ENCODE measurements at places on chromosomes 2 and 18.
A peak's percentile ranks its signal among the peaks of the same experiment; 100 is the strongest.

DNA sequence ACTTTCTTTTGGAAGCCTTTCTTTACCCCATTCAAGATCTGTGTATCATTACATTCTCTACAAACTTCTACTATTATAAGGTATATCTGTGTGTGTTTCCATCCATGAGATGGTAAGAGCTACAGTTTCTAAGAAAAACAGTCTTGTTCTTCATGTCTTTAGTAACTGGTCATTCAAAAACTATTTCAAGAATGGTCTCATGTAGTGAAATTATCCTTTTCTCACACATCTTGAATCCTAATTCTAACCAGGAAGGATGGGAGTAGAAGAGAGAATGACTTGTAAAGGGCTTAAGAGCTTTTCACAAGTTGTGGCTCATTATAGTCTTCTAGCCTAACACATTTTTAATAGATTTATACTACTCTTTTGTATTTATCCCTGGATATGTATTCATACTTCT is 47.3 kb downstream of the ROCK1 start:
- DNase-seq, result no peak

DNA sequence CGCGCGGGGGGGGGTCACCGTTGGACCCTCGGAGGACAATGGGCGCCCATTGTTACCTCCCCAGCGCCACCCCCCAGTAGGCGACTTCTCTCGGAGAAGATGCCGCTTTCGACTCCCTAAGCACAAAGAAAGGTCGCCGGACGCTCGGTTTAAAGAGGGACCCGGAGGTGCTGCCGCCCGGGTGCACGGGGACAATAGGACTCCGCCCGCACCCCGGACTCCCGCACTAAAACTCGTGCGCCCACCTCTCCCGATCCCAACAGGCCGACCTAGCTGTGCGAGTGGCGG is 318 bp upstream of the CDC42EP3 start:
- DNase-seq, result no peak

DNA sequence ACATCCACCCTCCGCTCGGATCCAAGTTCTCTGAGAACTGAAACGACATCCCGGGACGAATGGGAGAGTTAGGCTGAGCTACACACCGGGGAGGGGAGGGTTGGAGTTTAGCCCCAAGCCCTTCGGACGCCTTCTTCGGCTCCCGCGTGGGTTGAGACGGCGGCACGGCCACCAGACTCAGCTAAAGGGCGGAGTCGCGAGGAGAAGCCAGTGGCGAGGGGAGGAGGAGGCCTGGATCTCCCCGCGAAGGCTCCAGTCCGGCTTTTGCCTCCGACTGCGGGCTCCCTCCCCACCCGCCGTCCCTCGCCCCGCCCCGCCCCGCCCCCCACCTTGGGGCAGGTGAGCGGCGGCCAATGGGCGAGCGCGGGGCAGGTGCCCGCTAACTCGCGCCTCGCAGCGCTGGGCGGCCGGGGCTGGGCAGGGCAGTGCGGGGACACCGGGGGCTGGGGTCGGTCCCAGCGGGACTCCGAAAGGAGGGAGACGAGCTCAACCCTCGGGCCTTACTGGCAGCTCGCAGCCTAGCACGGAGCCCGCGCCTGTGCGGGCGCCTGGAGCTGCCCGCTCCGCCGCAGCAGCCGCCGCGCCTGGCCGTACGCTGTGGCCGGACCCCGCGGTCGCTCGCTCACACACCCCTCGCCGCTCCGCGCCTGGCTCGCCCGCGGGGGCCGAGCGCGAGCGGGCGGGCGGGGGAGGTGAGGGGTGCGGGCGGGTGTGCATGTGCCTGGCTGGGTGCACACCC is at the start of gene EMX1:
EMX1 (plus strand) TSS at position 382 of the 739 bp plus-strand sequence; CDS start at position 716, 334 bp downstream.
- no peak for DNase-seq

DNA sequence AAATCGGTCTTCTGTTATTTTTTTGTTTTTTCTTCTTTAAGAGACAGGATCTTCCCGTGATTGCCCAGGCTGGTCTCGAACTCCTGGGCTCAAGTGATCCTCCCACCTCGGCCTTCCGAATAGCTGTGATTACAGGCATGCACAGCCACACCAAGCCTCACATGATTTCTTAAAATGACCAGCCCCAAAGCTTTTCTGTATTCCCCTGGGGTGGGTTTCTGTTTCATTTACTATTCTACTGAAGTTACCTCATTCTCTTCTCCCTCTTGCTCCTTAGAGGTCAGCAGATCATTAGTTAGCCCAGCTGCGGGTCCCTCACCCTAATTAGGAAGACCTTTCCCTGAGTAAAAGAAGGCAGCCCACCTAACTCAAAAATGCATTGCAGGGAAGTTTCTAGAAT is 27.6 kb downstream of the SLC1A4 start:
- DNase-seq, result no peak

GRCh38 chr18:31489311-31489710 is 8.7 kb upstream of the DSG2 start:
- DNase-seq, result no peak

DNA sequence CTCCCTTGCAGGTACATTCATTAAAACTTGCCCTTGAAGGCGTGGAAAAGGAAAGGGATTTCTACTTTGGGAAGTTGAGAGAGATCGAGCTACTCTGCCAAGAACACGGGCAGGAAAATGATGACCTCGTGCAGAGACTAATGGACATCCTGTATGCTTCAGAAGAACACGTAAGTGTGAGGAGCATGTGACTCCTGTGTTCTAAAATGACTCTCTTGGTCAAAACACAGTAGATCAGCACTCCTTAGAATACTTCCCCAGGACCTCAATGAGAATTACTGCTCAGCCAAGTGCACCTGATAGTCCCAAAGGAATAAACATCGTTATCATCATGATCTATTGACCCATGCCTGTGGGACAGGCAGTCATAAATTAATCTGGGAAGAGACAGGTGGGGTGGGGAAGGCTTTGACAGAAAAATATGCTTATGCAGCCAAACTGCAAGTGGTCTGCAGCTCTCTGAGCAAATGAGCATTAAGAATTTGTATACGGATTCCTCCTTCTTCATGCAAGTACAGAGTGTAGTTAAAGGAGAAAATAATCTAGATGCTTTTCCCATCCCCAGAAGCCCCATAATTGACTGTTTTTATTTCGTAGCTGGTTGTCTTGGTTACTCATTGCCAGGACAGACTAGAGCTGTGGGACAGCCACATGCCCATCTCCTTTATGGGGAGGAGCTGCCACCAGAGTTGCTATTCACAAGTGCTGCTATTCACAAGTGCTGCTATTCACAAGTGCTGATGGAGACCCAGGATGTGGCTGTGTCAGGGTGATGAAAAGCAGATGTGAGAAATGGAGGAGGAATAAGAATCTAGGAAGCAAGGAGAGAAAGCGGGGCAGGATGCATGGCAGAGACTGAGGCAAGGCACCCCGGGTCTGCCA is 91.0 kb downstream of the MAPRE2 start:
- no peak for DNase-seq

GRCh38 chr2:182652326-182652725 is 63.7 kb upstream of the DNAJC10 start:
- no peak for DNase-seq

- DNase-seq, result no peak
Measured at GRCh38 chr2:47091118-47091517, 64.0 kb downstream of the STPG4 start.

DNA sequence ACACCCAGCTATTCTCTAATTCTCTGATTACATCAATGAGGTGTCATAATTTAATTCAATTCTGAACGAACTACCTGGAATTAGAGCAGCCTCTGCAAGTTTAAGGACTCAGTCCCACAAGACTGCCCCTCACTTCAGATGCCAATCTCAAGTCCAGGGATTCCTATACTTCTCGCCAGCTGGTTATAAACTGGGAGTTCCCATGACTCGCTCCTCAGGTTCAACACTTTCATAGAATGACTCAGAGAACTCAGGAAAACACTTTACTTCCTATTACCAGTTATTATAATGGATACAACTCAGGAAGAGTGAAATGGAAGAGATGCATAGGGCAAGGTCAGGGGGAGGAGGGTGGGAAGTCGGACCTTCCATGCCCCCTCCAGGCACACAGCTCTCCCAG is 112.3 kb upstream of the ATP5MC3 start:
- DNase-seq, result no peak

- no peak for DNase-seq
Measured at GRCh38 chr18:63318889-63319382, 633 bp downstream of the BCL2 start.

DNA sequence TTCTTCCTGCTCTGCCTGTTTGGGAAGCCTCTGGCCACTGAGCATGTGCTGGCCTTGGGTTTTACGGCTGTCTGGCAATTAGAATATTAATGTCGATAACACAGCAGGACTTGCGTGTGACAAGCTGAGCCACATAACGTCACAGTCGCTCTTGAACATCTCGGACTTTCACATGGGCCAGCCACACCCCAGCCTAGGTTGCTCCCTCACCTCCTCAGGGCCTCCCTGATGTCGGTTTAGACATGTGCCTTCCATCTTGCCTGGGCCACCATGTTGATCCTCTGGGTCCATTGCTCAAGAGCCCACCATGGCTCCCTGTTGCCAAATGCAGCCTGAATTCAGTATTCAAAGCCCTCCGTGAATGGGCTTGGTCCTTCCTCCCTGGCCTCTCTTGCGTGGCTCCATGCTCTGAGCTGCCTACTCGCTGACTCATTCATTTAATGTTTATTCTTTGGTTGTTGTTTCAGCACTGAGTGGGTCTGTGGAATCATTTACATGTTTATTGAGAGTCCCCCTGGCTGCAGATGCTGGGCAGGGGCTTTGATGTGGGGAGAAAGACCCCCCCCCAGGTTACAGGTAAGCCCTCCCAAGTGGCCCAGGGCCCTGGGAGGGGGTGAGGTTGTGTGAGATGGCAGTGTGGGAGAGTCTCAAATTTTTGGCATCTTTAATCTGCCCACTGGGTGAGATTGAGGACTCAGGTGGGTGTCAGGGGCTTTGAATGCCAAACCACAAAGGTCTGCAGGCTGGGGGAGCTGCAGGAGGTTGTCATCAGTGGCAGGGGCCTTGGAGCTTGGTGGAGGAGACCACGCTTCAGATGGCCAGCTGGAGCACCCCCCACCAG is 62.0 kb downstream of the ODC1 start:
- DNase-seq, result no peak

- no peak for DNase-seq
Measured at GRCh38 chr2:118322406-118322805, 234.1 kb downstream of the INSIG2 start.

DNA sequence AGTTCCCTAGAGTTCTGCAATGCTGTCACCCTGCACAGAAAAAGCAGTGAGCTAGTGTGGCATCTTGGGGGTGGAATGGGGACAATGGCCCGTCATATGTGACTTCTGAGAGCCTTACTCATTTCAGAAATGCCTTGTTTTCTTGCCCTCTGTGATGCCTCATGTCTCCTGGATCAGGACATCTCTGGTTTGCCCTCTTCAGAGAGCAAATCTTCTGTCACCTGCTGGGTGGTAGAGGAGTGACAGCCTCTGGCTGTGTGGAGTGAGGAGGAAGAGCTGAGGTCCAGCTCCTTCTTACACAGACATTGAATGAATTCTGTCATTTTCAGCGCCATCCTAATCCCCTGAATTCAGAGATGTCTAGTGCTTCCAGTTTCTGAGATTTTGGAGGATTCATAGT is 55.6 kb upstream of the PHLPP1 start:
- no peak for DNase-seq

- DNase-seq, result no peak
Measured at GRCh38 chr2:137975280-137976271, 11.3 kb downstream of the HNMT start.

DNA sequence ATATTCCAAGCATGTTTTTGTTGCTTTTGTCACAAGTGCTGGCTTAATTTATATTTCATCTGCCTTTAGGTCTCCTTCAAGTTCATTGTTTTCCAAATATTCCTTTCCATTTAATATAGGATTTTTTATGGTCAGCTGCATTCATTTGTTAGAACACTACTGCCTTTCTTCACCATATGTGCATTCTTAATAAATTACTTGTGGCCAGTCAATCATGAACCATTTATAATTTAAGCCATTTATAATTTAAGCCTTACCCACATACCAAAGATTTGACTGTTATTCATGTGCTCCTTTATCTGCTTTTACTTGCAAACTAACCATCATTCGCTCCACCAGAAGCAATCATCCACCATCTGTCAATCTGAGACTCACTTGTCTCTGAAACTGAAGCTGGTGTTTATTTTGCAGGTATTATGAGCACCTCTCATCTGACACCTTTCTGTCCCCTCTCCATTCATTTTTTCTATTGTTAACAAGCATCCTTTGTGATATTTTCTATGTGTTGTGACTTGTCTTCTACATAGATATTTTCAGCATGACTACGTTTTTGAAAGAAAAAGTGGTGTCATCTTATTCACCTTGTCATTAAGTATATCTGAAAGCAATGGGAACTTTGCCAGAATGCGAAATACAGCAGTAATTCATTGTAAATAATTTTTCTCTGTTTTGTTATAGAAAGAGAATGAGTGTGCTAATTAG is 786.8 kb downstream of the KCNJ3 start:
- no peak for DNase-seq

DNA sequence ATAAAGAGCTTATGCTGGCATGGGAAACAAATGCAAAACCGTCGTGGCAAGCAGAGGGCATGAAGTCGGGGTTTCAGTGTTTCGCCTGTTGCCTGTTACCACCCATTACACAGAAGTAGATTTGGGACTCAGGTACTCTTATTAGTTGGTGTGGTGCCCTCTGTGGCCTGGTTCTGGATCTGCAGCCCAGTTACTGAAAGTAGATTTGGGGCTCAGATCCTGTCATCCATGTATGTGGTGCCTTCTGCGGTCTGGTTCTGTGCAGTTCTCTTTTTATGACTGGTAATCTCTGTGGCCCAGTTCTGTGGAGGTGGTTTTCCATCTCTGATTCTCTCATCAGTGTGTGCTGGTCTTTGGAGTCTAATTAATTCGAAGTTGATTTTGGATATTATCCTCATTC is 45.2 kb downstream of the ADNP2 start:
- DNase-seq, result peak; percentile 28

DNA sequence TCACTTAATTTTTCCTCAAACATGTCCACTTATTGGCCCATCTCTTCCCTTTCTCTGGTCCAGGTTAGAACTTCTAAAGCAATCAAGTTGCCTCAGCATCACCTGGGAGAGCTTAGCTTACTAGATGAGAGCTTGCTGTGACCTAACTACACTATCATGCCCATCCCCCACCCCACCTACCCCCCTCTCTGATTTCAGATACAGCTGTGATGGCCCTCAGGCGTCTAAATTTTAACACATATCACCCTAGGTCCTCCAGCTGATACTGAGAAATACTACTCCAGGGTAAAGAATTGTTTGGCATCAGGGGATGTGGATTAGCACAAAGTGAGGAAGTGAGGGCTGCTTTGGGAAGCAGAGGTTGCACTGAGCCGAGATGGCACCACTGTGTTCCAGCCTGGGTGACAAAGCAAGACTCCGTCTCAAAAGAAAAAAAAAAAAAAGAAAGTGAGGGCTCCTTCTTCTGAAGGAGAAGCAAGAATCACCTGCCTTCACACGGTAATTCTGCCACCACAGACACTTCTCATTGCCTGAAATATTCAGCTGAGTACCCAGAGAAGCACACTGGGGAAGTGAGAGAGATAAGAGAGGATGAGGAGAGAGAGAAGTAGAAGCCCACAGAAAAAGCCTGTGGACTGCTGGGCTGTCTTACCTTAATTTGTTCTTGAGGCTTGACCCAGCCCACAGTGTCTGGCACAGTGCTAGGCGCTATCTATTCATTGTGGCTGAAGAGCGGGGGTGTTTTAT is 263.4 kb downstream of the ASXL3 start:
- DNase-seq, result no peak

GRCh38 chr2:31920962-31921361 is 89.8 kb downstream of the MEMO1 start:
- no peak for DNase-seq

- DNase-seq, result no peak
Measured at GRCh38 chr18:38539371-38539770, 973.8 kb upstream of the CELF4 start.

Measured in hematopoietic multipotent progenitor cell treated with erythropoietin and hydrocortisone succinate and interleukin-3 and kit ligand, for 15 days (in vitro differentiated cells).